ENCODE measurements at places on chromosomes 2 and 18.
A peak's percentile ranks its signal among the peaks of the same experiment; 100 is the strongest.

GRCh38 chr2:46256563-46257142, 40.6 kb upstream of the EPAS1 start:
- DNase-seq, result no peak

GRCh38 chr18:43170586-43170985, 55.1 kb upstream of the RIT2 start:
- no peak for DNase-seq

- DNase-seq, result no peak
Observed at GRCh38 chr18:69720422-69720821, 227.3 kb downstream of the CD226 start.

GRCh38 chr2:121294881-121295840, 10.2 kb upstream of the TFCP2L1 start:
- no peak for DNase-seq

DNA sequence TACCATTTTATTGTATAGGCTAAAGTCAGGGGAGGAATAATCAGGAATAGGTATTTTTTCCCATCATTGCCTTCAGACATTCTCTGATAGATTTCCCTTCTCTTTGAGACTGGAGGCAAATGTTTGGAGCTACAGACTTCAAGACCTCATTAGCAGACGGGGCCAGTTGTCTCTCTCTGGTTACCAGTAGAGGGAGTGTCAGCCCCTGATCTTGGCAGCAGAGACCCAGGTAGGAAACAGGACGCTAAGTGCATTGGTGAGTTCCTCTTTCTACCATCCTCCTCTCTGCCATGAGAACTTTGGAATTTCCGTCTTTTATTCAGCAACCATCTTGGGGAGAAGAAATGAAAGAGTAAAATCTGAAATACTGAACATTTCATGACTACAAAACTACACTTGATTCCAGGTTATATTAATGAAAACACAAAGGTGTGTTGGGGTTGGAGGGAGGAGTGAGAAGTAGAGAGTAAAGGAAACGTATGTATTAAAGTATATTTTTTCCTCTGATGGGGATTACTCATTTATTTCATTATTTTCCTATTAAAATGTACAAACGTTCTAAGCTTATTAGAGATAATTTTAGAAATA, 186.2 kb upstream of the GCFC2 start:
- DNase-seq, result no peak

- no peak for DNase-seq
Observed at GRCh38 chr2:128474036-128474955, 155.6 kb upstream of the HS6ST1 start.

GRCh38 chr2:55585451-55586080, 31.9 kb downstream of the PPP4R3B start:
- DNase-seq, result peak; percentile 20

DNA sequence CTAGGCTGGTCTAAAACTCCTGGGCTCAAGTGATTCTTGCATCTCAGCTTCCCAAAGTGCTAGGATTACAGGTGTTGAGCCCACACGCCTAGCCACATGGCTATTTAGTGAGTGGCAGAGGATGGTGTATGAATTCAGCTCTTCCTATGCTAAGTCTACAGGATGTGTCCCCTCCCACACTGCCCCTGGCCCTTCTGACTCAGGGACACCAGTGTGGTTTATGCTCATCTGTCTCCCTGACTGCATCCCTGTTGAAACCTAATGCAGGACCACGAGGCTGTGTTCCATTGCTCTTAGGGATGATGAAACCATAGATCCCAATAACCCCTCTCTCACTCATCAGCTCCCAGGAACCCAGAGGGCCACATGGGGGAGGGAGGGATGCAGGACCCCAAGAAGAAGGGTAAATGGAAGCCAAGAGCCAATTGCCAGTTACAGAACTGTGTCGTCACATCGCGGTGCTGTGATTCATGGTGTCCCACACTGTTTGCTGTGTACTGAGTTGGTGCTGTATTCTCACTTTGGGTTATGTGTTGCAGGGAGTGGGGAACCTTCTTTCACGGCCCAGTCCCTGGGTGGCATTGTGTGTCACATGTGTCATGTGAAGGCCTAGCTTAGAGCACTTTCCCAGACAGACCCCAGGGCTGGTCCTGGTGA, 102.9 kb upstream of the HAAO start:
- DNase-seq, result no peak

DNA sequence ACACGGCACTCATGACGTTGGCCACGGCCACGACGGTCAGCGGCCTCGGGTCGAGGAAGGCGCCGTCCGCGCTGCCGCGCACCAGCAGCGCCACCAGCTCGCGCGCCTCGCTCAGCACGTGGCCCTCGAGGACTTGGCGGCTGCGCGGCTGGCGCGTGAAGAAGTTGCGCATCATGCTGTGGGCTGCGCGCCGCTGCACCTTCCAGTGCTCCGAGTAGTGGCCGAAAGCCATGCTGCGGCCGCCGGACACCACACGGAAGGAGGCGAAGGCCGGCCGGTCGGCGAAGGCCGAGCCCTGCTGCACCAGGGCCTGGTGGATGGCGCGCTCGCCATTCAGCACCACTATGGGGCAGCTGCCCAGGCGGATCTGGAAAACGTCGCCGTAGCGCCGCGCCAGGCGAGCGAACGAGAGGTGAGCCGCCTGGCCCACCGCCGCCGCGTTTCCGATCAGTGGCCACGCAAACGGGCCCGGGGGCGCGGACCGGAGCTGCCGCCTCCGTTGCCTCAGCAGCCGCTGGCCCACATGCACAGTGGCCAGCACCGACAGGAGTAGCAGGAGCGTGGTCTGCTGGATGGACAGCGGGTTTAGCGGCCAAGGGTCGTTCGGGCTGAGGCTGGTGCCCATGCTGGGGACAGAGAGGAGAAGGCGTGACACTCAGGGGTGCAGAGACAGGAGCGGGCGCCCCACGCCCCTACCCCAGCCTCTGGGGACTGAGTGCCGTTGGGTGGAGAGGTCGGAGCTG, 1.0 kb downstream of the CYP1B1 start:
- DNase-seq, result no peak

- peak; percentile 88 for DNase-seq
Observed at GRCh38 chr2:127153691-127154158, 46.8 kb upstream of the BIN1 start.

DNA sequence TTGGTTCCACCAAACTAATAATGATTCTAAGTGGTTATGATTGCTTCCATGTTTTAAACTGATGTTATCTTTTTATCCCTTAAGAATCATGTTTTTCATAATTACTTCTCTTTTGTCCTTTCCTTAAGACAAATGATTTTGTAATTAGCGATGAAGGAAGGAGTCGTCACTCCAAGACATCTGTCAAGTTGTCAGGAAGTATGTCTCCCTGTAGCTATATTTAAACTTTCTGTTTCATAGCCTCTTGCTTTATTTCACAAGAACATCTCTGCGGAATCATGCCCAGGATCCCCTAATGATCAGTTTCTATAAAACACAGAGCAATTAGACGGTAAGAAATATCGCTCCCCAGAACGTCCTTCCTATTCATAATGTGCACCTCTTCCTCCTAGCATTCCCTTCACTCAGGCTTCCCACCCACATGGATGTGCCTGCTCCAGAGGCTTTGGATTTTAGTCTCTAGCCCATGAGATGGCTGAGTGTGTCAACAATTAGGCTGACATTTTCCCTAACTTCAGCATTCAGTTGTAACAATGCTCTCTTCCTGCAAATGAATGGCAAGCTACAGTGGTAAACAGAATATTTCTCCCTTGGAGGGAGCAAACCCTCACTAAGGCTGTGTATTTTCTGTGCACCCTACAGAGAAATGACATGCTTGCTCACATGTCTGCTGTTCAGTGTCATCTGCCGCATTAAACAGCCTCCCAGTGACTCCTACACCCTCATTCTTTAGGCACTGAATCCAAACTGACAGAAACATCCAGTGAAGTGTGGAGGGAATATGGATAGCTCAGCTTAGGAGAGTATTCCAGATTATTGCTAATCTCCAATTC, 879.6 kb upstream of the CELF4 start:
- DNase-seq, result no peak
